ENCODE measurements at places on chromosomes 7 and 10.
A peak's percentile ranks its signal among the peaks of the same experiment; 100 is the strongest.

GRCh38 chr7:140458201-140458600 is 21.1 kb downstream of the MKRN1 start:
- no peak for DNase-seq

DNA sequence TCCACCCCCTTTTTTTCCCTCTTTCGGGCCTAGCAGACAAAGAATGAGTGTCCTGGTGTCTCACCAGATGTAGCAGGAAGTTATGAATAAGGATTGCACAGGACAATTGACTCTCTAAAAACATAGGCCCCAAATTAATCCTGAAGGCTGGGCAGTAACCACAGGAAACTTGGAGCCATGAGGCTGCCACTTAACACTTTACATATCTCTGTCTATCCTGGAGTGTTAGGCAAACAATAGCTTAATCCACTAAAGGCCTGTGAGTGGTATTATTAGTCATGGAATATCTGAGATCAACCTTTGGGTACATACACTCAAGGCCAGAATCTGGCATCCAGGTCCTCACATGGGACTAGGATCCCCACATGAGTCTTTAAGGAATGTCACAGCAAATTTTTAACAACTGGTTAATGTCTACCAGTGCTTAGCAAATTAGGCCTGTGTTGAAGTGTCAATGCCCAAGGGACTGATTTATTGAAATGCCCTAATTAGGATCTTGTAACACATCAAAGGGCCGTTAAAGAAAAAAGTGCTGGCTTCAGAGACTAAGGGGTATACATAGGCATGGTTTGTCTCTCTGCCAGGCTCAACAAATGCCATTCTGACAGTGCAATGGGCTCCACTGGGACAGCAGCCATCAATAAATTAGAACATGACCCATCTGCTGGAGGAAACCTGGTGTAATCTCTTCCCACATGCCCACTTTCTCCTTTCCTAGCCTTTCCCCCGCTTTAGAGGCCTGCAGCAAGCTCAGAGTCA is 196.7 kb upstream of the TBX20 start:
- DNase-seq, result no peak

DNA sequence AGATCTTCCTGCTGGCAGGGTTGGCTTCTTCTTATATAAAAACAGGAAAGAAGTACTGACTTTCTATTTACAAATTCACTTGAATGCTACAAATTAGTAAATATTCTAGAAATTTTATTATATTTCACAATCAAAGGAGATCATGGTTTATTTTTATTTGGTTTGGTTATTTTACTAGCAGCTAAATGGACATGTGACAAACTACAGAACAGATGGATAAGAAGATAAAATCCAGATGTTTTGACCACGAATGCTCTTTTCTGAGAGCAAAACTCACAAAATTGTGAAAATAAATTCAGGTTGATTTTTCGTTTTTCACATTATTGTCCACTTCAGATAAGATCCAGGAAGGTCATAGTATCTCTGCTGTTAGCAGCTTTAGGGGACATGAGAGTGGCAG is 55.4 kb downstream of the CACNA2D1 start:
- DNase-seq, result no peak

DNA sequence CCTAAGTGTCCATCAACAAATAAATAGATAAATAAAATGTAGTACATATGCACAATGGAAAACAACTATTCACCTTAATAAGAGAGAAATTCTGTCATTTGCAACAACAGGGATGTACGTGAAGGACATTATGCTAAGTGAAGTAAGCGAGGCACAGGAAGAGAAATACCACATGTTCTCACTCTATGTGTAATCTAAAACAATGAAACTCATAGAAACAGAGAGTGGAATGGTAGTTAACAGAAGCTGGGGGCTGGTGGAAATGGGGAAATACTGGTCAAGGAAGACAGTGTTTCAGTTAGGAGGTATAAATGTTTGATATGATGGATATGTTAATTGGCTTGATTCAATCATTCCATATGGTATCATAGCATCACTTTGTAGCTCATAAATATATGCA is 43.1 kb downstream of the ARL4A start:
- DNase-seq, result no peak

DNA sequence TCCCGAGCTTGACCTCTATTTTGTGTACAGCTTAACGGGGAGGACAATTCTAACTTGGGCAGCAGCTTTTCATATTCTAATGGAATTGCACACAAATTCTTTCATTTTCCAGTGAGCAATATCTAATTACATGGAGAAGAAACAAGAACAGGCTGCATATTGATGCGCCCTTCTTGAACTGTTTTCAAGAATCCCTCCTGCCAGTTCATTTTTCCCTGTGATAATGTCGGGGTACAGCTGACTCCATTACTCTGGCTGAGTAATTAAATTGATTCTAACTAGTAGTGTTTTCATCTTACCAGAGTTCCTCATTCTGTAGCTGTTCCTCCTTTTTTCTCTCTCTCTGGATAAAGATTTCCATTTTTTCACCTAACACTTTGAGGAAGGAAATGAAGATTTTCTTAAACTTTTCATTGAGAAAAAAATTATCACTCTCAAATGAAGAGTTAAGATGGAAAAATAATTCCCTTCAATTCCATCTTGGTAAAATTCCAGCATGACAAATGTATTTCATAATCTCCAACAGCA is 190.9 kb downstream of the FANK1 start:
- no peak for DNase-seq

GRCh38 chr10:70477661-70478162 is 855 bp upstream of the PALD1 start:
- DNase-seq, result no peak

- no peak for DNase-seq
Measured at GRCh38 chr7:25272265-25272664, 44.0 kb upstream of the NPVF start.

GRCh38 chr7:135645296-135645904 is 16.9 kb upstream of the STMP1 start:
- peak; percentile 28 for DNase-seq

DNA sequence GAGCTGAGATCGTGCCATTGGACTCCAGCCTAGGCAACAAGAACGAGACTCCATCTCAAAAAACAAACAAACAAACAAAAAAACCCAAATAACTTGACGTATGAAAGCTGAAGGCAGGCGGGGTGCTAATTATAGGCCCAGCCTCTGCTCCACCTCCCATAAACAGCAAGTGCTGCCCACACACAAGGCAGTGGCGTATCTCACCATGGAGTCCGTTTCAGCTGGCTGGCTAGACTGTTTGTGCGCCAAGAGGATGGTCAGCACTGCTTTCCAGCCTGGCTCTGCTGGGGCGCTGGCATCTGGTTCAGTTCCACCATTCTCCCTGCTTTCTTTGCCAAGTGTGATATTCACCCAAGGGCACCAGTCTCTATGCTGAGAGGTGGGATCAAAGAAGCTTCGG is 29.1 kb downstream of the ZC3HC1 start:
- no peak for DNase-seq

DNA sequence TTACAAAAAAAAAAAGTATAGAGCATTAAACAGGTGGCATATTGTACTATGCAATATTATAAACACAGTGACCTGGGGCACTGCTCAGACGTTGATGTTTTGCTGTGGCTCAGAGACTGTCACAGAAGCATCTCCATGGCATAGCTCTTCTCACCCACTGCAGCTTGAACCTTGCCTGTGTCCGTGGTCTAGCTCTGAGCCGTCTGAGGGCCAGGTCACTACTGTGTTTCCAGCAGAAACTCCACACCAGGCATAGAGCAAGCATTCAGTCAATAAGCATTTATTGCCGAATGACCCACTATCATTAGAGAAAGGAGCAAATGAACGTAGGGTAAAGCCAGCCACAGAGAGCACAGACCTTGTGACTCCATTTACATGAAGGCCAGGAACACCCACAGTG is 443.2 kb upstream of the FOXK1 start:
- no peak for DNase-seq

DNA sequence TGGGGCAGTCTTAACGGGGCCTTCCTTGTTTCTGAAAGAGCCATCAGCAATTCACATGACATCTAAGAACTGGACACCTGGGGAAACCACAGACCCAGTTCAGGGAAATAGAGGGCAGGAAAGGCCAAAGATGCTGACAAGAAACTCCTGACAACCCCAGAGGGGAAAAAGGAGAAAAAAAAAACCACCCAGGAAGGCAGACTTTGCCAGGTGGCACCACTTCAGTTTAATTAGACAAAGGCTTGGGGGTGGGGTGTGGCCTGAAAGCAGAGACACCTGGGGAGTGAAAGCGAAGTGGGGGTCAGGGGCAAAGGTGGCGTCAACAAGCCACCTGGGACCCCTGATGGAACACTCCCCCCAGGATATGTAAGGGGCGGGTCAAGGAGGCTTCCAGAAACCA is 53.6 kb downstream of the RAB11FIP2 start:
- no peak for DNase-seq

Data from NCI-H2081 treated with DMSO at 0.1 percent for 48 hours (cell line).